ENCODE measurements at places on chromosomes 2 and 18.
A peak's percentile ranks its signal among the peaks of the same experiment; 100 is the strongest.

- H3K36me3 ChIP-seq = peaks cover 5% of the 10 kb centered on the region
- DNase-seq = peak; percentile 51
- no peak overlapping the region for H3K4me3 ChIP-seq
- peak overlapping the region; percentile 96 for H3K27ac ChIP-seq
- no peaks in the 10 kb centered on the region for H3K27me3 ChIP-seq
Observed at GRCh38 chr18:48851599-48851960, 99.2 kb downstream of the SMAD7 start.

DNA sequence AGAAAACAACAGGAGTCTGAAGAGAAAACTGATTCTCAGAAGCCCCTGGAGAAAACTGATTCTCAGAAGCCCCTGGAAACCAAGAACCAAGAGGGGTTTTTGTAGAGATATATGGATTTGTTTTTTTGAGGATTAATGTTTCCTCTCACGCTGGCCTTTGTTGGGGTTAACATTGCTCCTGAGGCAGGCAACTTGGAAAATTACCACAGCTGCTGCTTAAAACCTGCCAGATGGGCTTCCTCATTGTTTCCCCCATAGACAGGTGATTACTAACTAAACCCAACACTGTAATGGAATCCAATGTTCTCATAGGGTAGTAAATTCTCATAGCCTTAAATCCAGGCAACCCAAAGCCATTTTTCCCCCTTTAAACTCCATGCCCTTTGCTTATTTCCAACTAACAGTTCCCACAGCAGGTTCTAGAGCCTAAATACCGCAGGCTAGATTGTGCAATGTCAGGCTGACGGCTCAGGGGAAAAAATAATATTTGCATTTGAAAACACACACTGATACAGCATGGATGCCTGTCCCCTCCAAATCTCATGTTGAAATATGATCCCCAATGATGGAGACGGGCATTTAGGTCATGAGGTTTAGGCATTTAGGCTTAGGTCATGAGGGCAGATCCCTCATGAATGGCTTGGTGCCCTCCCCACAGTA lies 272.3 kb upstream of the PKDCC start:
- H3K36me3 ChIP-seq = no peaks in the 10 kb centered on the region
- H3K4me3 ChIP-seq = no peak overlapping the region
- peaks cover 14% of the 10 kb centered on the region for H3K4me1 ChIP-seq

DNA sequence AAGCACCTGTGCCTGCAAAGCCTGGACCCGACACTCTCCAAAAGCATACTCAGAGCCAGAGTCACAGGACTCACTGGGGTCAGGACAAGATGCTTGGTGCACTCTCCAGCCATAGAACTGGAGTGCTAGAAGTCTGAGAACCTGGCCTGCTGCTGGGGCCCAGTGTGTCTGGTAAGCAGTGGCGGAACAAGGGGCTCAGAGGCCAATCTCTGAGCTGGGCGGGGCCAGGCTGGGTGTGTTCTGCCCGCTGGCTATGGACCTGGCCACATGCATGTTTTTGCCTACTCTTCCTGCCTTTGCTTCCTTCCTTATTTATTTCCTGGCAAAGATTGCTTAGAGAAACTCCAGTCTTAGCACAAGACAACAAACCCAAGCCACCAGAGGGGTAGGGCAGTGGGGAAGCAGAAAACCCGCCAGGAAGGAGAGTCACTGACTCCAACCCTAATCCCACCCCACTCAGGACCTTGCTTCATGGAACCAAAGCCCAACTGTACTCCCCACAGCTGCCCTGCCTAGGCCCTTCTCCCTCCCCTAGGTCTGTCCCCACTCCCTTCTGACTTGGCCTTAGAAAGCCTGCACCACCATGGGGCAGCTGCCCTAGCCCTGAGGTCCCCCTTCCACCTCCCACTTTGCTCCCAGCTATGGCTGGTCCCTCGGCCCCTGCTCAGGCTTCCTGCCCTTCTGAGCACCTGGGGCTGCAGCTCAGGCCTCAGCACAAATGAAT lies 315.5 kb downstream of the CELF4 start:
- no peak overlapping the region for H3K4me3 ChIP-seq
- no peak overlapping the region for H3K27ac ChIP-seq
- no peak for DNase-seq

- H3K27ac ChIP-seq = no peak overlapping the region
- no peak for DNase-seq
- H3K4me3 ChIP-seq = no peak overlapping the region
Observed at GRCh38 chr2:108454440-108454839, 5.4 kb downstream of the GCC2 start.
